ENCODE measurements at places on chromosomes 5 and 9.

- no peak for DNase-seq
These were observed 17.2 kb downstream of the TRIM14 start for GRCh38 chr9:98101868-98102273.

DNA sequence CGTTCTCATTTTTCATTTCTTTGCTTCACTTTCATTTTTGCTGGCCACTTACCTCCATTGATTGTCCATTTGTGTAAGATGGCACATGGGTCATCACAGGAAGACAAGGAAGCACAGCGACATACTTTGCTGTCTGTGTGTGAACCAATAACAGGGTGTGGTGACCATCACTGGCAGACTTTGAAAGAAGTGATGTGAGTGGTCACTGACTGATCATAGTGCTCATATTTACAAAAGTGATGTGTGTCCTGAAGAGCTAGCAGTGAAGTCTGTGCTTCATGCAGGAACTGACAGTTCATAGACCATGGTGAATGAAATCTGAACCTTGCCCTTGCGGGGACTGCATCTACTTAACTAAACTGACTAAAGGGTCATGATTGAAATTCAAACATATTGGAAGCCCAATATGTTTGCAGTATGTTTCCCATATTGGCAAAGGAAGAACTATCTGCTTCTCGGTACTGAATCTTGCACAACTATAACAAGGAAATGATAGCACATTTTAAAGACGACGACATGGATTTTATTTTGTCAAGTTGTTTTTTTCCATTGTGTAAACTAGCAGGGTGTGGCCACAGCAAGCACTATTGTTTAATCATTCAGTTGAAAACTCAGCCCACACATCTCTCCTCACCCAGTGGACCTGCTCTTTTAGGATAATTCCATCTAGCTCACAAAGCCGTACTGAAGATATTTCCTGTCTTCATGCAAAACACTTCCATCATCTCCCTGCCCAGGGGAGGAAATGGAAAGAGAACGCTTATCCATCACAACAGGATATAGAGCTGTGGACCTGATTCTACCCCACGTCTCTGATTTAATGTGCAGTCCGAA, 232.0 kb upstream of the ANKRD55 start:
- DNase-seq = no peak

- no peak for DNase-seq
These were observed 1.2 kb upstream of the REXO4 start for GRCh38 chr9:133419005-133419404.

DNA sequence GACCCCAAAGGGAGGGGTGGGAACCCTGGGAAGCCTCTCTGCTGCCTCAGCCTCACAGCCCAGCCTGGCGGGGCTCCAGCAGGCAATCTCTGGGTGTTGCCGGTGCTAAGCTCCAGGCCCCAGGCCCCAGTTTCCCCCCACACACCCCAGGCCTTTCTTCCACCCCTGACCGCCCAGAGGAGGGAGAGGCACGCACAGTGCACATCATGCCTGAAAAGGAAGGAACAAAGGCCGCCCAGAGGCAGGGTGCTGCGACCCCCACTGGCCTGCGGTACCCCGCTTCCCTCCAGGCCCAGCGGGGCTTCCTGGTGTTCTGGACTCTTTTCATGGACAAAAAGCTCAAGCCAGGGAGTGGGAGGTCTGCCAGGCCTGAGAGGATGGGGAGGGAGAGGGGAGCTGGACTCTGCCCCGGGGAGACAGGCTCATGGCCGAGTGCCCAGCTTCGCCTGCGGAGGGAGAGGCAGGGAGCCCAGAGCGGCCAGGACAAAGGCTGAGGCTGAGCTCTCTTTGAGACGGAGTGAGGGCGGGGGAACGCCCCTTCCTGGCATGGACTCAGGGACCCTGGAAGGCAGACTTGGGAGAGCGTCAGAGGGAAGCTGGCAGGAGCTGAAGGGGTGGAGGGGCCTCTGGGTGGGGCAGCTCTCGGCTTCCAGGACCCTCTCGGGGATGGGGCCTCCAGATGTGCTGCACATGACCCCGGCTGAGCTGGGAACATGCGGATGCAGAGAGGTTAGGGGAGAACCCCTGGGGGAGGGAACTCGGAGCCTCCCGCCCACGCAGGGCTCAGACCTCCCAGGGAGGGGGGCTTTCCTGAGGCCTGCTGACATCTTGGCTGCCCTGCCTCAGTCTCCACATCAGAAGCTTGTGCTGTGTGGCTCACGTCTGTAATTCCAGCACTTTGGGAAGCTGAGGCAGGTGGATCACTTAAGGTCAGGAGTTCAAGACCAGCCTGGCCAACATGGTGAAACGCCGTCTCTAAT, 1.8 kb upstream of the ENTPD2 start:
- no peak for DNase-seq

GRCh38 chr5:132221781-132222648, 5.6 kb downstream of the P4HA2 start:
- no peak for DNase-seq

GRCh38 chr5:90017239-90017638, 392.3 kb downstream of the CETN3 start:
- DNase-seq = no peak

DNA sequence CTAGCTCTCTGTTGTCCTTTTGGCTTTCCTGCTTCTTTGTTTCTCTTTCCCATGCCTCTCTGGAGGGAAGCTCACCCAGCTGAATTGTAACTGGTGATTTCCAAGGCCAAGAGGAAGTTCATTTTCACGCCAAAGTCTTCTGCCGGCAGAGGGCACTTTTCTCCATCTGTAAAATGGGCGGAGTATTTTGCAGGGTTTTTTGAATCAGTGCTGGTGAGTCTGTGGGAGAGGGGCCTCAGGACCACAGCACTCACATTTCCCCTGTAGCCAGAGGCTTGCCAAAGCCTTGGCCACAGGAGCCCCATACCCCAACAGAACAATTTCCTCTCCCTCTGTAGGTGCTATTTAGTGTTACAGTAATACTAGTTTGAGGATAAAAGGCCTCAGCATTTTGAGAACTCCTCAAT, 42.3 kb upstream of the MATR3 start:
- DNase-seq = no peak

DNA sequence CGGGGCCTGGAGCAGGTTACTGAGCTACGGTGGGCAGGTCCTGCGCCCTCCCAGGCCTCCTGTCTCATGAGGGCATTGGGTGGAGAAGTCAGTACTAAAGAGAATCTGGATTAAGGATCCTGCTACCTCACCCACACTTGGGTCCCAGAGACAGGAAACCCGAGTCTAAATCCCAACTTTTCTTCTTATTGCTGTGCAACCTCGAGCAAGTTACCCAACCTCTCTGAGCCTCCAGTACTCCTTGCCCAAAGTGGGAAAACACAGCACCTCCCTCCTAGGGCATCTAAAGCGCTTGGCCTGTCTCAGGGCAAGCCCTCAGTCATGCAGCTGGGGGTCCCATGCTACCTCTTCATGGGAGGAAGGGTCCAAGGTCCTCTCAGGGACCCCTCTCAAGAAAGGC, 28.2 kb downstream of the ASS1 start:
- no peak for DNase-seq

DNA sequence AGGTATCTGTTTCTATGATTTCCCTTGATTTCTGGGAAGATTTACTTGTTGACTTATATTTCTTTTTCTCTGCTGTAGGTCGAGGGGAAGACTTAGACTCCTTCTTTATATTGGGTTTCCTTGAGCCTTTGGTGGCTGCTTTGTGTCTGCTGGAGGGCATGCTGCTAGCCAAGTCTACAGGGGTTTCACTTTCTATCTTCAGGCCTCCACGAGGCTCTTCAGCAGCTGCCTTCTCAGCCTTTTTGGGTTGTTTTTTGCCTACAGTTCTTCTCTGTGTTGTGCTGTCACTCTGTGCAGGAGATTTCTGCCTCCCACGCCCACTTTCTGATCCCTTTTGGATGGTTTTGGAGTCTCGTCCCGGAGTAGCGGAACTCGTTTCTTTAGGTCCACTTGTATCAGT, 23.2 kb downstream of the LEAP2 start:
- no peak for DNase-seq

DNA sequence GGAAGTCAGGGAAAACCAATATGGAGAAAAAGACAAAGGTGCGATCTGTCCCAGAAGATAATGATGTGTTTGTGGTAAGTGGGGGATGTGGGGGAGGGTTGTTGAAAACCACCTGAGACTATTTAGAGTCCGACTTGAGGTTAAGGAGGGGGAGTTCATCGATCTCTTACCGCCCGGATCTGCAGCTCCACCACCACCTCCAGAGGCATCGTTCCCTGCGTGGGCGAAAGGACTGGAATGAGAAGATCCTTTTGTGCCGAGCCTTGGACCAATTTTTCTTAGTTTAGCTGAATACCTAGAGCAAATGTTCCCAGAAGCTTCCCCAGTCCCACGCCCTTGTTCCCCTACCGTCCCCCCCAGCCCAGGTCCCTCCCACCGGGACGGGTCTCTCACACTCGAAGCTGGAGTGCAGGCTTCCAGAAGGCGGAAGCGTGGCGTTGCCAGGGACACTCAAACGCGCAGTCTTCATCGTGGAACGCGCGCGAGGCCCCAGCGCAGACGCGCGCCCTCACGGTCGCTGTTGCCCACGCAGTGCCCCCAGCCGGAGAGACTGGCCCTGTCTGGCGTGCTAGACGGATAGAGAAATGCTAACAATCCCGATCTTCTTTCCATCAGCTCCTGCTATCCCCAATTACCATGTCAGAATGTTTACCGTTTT, at the start of gene SPATA6L:
Gene SPATA6L, minus strand, starts transcription at position 439 of the 658 bp plus-strand sequence. Its CDS starts 230 bp downstream, at position 209.
- no peak for DNase-seq
